Natural killer cell (primary cell): ENCODE measurements at places on chromosomes 12 and 14. TPM values are rescaled to one million over a fixed set of nuclear protein-coding genes. Genes with fewer than 3 reads are reported as not detected.
A peak's percentile ranks its signal among the peaks of the same experiment; 100 is the strongest.

DNA sequence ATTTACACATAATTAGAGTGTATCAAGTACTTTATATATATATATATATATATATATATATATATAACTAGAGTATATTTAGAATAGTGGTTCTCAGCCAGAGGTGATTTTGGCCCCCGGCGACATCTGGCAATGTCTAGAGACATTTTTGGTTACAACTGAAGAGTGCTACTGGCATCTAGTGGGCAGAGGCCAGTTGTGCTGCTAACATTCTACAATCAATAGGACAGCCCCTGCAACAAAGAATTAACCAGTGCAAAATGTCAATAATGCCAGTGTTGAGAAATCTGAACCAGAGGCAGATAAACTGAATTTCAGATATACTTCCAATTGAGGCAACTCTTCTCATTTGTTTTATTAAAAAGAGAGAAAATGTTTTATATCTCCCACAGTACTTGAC is 8.9 kb downstream of the GTF2A1 start:
- H3K4me1 ChIP-seq = no peaks in the 10 kb centered on the region
- no peak overlapping the region for H3K27ac ChIP-seq

GRCh38 chr12:76033081-76034011 is 1.8 kb upstream of the PHLDA1 start:
- no peaks in the 10 kb centered on the region for H3K36me3 ChIP-seq
- peaks cover 2% of the 10 kb centered on the region for H3K27me3 ChIP-seq
- peaks cover 27% of the 10 kb centered on the region for H3K4me1 ChIP-seq
- H3K27ac ChIP-seq = no peak overlapping the region
- H3K4me3 ChIP-seq = no peak overlapping the region

DNA sequence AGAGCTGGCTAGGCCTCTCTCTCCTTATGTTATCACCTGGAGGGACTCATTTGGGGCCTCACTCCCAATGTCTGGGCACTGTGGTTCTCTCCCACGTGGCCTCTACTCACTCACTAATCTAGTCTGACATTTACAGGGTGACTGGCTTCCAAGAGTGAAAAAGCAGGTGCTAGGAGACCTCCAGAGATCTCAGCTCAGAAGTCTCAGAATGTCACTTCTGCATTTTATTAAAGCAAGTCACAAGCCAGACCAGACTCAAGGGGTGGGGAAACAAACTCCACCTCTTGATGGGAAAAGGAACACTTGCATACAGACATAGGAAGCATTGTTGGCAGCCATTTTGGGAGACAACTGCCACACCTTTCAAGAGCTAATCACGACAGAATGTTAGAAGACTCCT is 175.9 kb downstream of the MON2 start:
- H3K36me3 ChIP-seq = no peaks in the 10 kb centered on the region
- H3K27ac ChIP-seq = no peak overlapping the region

- H3K4me3 ChIP-seq = no peak overlapping the region
- peaks cover 10% of the 10 kb centered on the region for H3K4me1 ChIP-seq
- no peaks in the 10 kb centered on the region for H3K36me3 ChIP-seq
These were observed 21.3 kb upstream of the RIN3 start for GRCh38 chr14:92492258-92492657.

GRCh38 chr14:91848504-91849001 is 18.8 kb downstream of the TC2N start:
- H3K4me3 ChIP-seq = no peak overlapping the region
- no peaks in the 10 kb centered on the region for H3K4me1 ChIP-seq
- H3K27me3 ChIP-seq = no peaks in the 10 kb centered on the region
- peaks cover 20% of the 10 kb centered on the region for H3K36me3 ChIP-seq
- H3K27ac ChIP-seq = no peak overlapping the region

- H3K36me3 ChIP-seq = peaks cover 2% of the 10 kb centered on the region
- H3K4me1 ChIP-seq = peaks cover 17% of the 10 kb centered on the region
- no peak for DNase-seq
- H3K4me3 ChIP-seq = no peak overlapping the region
These were observed 14.8 kb downstream of the ZBTB39 start for GRCh38 chr12:56991319-56992246.

DNA sequence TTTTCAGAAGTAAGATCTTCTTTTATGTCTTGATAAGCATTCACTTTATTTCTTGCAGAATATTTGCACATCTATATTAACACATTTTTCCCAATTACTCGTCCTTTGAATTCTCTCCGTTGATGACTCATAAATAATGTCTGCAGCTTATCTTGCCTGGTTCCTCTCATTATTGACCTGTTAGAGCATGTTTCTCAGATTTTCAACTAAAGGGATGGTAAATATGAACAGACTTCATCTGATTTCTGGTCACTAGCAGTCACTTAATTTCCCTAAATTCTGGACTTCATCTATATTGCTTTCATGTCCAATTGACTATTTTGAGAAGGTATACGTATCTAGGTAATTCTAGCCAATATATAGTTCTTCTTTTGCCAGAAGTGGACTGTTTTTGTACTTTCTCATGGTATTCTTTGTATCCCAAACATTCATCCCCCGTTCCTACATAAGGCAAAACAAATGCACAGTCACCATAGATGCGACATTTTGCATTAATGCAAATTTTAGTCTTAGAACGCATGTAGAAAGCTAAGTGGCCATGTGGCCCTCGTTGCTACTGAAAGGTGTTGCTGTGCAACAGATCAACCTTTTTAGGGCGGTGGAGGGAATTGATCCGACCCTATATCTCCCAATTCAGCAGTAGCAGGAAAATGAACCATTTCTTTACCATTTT is 6.2 kb downstream of the PIK3C2G start:
- no peaks in the 10 kb centered on the region for H3K36me3 ChIP-seq
- H3K27me3 ChIP-seq = no peaks in the 10 kb centered on the region
- H3K4me1 ChIP-seq = no peaks in the 10 kb centered on the region
- no peak overlapping the region for H3K4me3 ChIP-seq
- no peak overlapping the region for H3K27ac ChIP-seq

DNA sequence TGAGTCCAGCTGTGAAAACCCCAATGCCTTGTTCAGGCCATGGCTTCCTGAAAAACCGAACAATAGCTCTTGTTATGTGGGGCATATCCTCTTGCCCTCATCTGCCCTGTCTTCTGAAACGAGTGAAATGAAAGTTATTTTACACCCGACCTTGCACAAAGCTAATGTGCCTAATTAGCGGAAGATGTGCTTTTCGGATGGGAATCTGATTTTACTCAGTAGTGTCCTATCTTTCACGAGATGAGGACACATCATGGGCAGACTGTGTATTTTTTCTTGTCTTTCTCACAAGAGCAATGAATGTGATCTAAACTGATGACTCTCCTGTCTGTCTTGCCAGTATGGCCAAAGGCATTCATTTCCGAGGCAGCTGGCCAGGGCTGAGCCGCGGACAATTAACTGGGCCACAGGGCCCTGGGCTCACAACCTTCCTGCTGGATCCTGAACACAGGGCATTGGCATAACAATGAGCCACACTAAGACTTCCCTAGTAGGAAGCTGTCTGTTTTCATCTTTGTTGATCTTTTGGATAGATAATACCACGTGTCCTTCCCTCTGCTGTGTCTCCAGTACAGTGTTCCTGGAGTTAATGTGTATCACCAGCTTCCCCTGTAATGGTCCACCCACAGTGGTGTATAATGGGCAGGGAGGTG is 86.0 kb upstream of the HIF1A start:
- H3K36me3 ChIP-seq = no peaks in the 10 kb centered on the region
- no peaks in the 10 kb centered on the region for H3K27me3 ChIP-seq
- DNase-seq = no peak
- no peak overlapping the region for H3K4me3 ChIP-seq
- no peak overlapping the region for H3K27ac ChIP-seq

- DNase-seq = no peak
- no peak overlapping the region for H3K4me3 ChIP-seq
- H3K27me3 ChIP-seq = no peaks in the 10 kb centered on the region
- no peaks in the 10 kb centered on the region for H3K36me3 ChIP-seq
- H3K27ac ChIP-seq = no peak overlapping the region
These were observed 72.7 kb downstream of the SPTB start for GRCh38 chr14:64806862-64807495.

- no peaks in the 10 kb centered on the region for H3K36me3 ChIP-seq
- H3K4me1 ChIP-seq = no peaks in the 10 kb centered on the region
- no peak for DNase-seq
- H3K4me3 ChIP-seq = no peak overlapping the region
- no peak overlapping the region for H3K27ac ChIP-seq
- H3K27me3 ChIP-seq = no peaks in the 10 kb centered on the region
These were observed 46.5 kb upstream of the PRIMA1 start for GRCh38 chr14:93834699-93835371.

GRCh38 chr14:21020977-21021545 is 3.8 kb downstream of the NDRG2 start:
- H3K4me3 ChIP-seq = no peak overlapping the region
- H3K4me1 ChIP-seq = peaks cover 23% of the 10 kb centered on the region
- H3K27me3 ChIP-seq = peaks cover 2% of the 10 kb centered on the region
- no peaks in the 10 kb centered on the region for H3K36me3 ChIP-seq
- H3K27ac ChIP-seq = no peak overlapping the region

- H3K4me3 ChIP-seq = no peak overlapping the region
- H3K27ac ChIP-seq = no peak overlapping the region
- no peak for DNase-seq
- H3K4me1 ChIP-seq = no peaks in the 10 kb centered on the region
- peaks cover 5% of the 10 kb centered on the region for H3K27me3 ChIP-seq
- H3K36me3 ChIP-seq = no peaks in the 10 kb centered on the region
These were observed 53.7 kb upstream of the INSM2 start for GRCh38 chr14:35480119-35480769.

GRCh38 chr12:25914551-25914950 is 43.9 kb upstream of the RASSF8 start:
- H3K27ac ChIP-seq = no peak overlapping the region
- no peaks in the 10 kb centered on the region for H3K36me3 ChIP-seq
- no peak for DNase-seq
- H3K4me3 ChIP-seq = no peak overlapping the region
- H3K27me3 ChIP-seq = no peaks in the 10 kb centered on the region
- no peaks in the 10 kb centered on the region for H3K4me1 ChIP-seq

DNA sequence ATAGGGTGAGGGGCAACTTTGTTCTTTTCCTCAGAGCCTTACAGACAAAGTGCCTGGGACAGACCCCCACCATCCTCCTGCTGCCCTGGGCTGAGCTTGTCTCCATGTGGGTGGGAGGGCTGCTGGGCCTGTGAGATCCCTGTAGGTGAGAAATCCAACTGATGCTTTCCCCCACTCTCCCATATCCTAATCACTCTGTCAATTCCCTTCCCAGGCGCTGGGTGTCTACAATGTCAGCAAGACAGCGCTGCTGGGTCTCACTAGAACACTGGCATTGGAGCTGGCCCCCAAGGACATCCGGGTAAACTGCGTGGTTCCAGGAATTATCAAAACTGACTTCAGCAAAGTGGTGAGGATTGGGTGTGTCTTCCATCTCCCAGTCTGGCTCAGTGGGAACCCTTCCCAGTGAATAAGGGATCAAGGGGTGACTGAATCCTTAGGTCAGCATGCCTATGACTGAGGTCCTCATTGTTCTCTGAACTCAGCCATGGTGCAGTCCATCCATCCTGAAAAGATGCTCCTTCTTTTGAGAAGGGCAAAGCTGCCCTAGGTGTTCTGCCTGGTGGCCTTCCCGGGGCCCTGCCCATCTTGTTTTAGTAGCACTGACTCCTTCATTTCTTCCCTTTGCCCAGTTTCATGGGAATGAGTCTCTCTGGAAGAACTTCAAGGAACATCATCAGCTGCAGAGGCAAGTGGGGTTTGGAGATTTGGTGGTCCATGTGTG is 8.2 kb downstream of the DHRS2 start:
- no peaks in the 10 kb centered on the region for H3K4me1 ChIP-seq
- H3K27me3 ChIP-seq = no peaks in the 10 kb centered on the region
- DNase-seq = no peak
- H3K27ac ChIP-seq = no peak overlapping the region

GRCh38 chr12:45688183-45688582 is 41.3 kb upstream of the ARID2 start:
- no peaks in the 10 kb centered on the region for H3K4me1 ChIP-seq
- no peak overlapping the region for H3K27ac ChIP-seq
- no peaks in the 10 kb centered on the region for H3K36me3 ChIP-seq

DNA sequence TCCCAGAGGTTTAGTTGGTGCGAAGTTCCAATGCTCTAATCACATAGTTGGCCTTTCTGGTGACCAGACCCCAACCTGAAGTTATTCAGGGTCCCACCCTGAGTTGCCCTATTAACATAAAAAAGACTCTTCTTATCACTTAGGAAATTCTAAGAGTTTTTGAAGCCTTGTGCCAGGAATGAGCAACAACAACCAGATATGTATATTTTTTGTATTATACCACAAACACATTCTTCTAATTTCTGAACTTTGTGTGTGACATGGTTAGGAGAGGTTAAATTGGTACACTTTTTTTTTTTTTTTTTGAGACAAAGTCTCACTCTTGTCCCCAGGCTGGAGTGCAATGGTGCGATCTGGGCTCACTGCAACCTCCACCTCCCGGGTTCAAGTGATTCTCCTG is 320.4 kb upstream of the PDE3A start:
- no peaks in the 10 kb centered on the region for H3K4me1 ChIP-seq
- H3K27me3 ChIP-seq = no peaks in the 10 kb centered on the region
- no peak overlapping the region for H3K4me3 ChIP-seq
- no peaks in the 10 kb centered on the region for H3K36me3 ChIP-seq

GRCh38 chr14:96417254-96417653 is 25.3 kb downstream of the AK7 start:
- H3K27ac ChIP-seq = no peak overlapping the region
- H3K36me3 ChIP-seq = no peaks in the 10 kb centered on the region
- H3K27me3 ChIP-seq = no peaks in the 10 kb centered on the region
- no peak for DNase-seq

GRCh38 chr14:33951183-33951840 is 438 bp upstream of the EGLN3 start:
- H3K4me3 ChIP-seq = peak overlapping the region; percentile 65
- DNase-seq = no peak
- H3K36me3 ChIP-seq = no peaks in the 10 kb centered on the region
- H3K27me3 ChIP-seq = peaks cover 24% of the 10 kb centered on the region

GRCh38 chr12:31773223-31773750 is 44.5 kb upstream of the AMN1 start:
- H3K4me1 ChIP-seq = peaks cover 10% of the 10 kb centered on the region
- no peaks in the 10 kb centered on the region for H3K27me3 ChIP-seq
- no peak overlapping the region for H3K27ac ChIP-seq
- no peaks in the 10 kb centered on the region for H3K36me3 ChIP-seq

DNA sequence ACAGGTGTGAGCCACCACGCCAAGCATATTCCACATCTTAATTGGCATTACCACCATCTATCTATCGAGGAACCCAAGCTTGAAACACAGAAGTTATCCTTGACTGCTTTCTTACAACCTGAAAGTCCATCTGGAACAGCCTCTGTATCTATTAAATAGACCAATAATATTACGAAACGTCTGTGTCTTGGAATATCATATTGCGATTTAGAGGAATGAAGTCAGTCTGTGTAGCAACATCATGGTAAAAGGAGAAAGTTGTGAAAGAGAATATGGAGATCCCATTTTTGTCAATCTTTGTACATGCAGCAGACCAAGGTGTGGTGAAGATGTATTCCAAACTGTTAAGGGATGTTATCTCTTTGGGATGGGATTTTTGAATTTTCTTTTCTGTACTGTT is 25.8 kb upstream of the MAX start:
- H3K36me3 ChIP-seq = no peaks in the 10 kb centered on the region
- no peak overlapping the region for H3K27ac ChIP-seq
- no peaks in the 10 kb centered on the region for H3K27me3 ChIP-seq

GRCh38 chr12:50053583-50053982 is 3.8 kb upstream of the ASIC1 start:
- H3K4me3 ChIP-seq = no peak overlapping the region
- H3K27ac ChIP-seq = no peak overlapping the region
- peaks cover 19% of the 10 kb centered on the region for H3K4me1 ChIP-seq
- peaks cover 26% of the 10 kb centered on the region for H3K27me3 ChIP-seq

- H3K4me1 ChIP-seq = no peaks in the 10 kb centered on the region
- no peak overlapping the region for H3K27ac ChIP-seq
These were observed 21.5 kb downstream of the RFLNA start for GRCh38 chr12:124316257-124316900.

Gene HOXC6
- total RNA-seq = not detected

Gene BMAL2
- total RNA-seq = 0.16 TPM

Gene ESPL1
- total RNA-seq = 3.1 TPM

Gene TMCC3
- total RNA-seq = 29.3 TPM

Gene CRIP1
- total RNA-seq = 290 TPM

Gene SMAGP
- total RNA-seq = 6.5 TPM

Gene CMA1
- total RNA-seq = not detected
